ENCODE measurements at places on chromosomes 1 and 21.

- no peak for DNase-seq
These were observed 33.4 kb downstream of the SH3BP5L start for GRCh38 chr1:248792342-248792741.

- DNase-seq, result no peak
These were observed 34.4 kb upstream of the OLIG2 start for GRCh38 chr21:32991361-32991760.

GRCh38 chr1:49294539-49294938 lies 517.8 kb upstream of the BEND5 start:
- no peak for DNase-seq

DNA sequence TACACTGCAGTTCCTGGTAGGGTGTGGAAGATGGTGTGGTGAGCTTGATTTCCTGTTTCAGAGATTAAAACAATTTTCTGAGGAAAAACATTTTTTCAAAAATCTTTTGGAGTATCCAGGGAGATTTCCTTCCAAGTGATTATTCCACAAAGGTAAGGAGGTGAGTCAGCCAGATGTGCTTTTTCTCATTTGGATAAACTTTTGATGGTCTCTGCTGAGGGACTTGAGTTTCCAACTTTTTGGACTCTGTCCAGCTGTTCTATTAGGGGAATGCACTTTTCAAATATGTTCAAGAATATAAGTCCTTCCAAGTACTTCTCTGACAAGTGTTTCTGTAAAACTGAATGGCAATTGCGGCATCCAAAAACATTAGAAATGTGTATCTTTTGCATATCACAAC lies 628.8 kb upstream of the ADAMTS5 start:
- no peak for DNase-seq

DNA sequence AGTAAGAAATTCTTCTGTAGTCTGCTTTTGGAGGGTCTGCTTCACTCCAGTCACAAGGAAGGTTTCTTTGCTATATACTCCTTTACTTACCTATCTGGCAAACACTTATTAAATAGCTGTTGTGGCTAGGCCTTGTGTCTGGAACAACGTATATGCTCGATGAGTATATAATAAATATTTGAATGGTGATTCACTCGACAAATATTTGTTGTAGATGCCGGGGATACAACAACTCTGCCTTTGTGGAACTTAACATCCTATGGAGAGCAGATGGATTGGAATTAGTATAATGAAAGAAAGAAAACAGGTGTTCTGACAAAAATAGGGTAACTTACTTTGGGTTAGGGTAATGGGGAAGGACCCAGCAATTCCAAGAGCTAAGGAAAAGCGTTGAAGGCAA lies 31.1 kb downstream of the KPNA6 start:
- DNase-seq, result no peak

DNA sequence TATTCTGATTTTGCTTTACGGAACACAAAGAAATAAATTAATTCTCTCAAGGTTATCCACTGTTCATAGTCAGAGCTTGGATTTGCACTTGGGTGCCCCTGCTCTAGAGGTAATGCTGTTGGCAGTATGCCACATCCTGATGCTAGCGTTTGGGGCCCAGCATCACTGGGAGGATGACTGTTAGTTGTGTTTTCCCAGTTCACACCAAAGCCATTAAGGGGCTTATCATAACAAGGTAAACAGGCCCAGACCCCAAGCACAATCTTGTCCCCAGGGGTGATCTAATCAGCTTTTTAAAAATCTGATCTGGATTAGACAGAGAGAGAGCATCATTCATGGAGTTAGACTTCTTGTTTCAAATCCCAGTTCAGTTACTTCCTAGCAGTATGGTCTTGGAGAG lies 60.2 kb upstream of the PBX1 start:
- DNase-seq, result no peak

All from H4 (cell line).